ENCODE measurements at places on chromosomes 3 and 15.

DNA sequence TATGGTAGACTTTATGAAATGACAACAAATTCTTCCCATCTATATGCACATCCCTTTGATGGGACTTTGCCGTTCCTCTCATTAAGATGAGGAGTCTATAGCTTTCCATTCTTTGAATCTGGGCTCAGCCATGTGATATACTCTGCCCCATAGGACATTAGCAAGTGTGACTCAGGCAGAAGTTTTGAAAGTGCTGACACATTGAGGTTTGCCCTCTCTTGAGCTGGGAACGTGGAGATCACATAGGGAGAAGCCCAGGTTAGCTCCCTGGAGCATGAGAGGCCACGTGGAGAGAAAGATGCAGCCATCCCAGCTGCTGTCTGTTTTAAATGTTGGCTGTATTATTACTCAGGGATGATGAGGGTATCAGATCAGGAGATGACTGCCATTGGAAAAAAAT, 67.7 kb upstream of the OXTR start:
- no peak for DNase-seq

GRCh38 chr15:74200871-74201419, 1.6 kb downstream of the STRA6 start:
- no peak for DNase-seq

DNA sequence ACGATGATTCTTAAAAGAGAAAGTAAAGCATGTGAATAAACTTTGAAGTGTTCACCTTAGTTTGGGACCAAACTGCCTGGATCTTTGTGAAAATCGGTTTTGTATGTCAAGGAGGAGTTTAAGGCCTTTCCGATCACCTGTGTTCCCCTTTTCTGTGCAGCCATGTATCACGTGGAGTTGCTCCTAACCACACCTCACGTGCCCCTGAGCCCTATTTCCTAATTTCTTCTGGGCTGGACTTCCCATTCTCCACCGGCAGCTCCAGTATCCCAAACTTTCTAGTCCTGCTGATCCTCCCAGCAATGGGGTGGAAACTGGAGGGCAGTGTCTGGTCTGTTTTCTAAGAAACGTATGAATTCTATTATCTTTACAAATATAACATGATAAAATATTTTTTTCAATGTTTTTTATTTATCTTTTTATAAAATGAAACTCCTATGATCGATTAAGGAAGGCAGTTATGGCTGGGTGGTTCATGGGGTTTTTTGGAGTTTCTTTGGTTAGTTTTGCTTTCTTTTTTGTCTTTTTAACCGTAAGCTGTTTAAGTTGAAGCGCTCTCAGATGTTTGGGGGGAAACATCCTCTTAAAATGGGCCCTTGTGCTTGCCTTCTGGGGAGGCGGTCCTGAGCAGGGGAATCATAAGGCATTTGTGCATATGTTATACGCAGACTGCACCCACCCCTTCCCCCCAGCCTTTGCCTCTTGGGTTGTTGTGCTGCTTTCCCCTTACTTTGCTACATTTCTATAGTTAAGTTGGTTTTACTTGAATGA, 43.6 kb upstream of the WWTR1 start:
- no peak for DNase-seq

GRCh38 chr3:59684766-59685165, 634.9 kb upstream of the CFAP20DC start:
- no peak for DNase-seq

DNA sequence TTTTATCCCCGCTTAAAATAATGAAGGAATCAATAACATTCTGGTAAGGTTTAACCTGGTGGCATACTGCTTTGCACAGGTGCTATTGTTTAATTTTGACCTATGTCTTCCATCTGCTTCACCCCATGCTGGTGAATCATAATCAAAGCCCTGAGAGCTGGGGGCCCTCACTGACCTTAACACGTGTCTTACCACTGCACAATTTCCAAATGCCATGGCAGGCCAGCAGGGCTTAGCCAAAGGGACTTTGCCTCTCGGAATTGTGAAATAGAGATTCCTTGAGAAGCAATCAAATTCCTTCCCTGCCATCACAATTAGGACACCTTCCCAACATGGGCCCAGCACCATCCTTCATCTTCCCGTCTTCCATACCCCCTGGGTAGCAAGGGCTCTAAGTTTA, 242.6 kb upstream of the THBS1 start:
- no peak for DNase-seq

DNA sequence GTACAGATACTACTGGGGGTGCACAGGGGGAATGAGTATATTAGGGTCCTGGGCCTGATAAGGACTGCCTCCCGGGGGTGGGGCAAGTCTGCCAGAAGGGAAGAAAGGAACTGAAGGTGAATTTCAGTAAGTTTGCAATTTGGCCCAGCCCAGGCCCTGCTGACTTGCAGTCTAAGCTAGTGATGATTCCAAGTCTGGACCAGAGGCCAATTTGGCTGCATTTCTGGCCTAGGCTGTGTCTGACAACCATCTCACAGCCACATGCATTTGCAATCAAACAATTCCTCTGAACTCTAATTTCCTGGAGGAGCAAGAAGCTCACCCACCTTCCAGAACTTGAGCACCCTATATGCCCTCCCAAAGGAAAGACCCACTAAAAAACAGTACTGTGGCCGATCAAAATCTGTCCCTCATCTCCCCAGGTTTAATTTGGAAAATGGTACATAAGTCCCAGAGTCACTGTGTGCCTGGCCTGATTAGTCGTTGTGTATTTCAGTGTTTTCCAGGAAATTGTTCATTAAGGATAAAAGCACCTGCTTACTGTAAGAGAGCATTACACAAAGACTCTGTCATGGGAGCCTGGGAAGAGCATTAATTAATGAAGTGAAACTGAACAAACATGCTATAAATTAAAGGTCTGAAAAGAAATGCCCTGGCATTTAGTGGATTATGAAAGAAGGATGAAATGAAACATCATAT, 114.5 kb downstream of the MEGF11 start:
- DNase-seq: no peak

DNA sequence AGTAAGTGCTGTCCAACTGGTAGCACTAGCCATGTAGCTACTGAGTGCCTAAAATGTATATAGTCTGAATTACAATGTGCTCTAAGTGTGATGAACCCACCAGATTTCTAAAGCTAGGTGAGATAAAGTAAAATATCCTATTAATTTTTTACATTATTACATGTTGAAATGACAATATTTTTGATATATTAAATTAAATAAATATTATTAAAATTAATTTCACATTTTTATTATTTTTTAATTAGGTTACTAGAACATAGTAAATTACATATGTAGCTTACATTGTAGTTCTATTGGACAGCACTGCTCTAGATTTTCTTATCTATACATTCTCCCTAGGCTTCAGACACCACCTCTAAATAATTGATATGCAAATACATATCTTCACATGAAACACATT, 9.2 kb upstream of the OR5K1 start:
- no peak for DNase-seq

- no peak for DNase-seq
Measured at GRCh38 chr15:99097441-99098410, 7.2 kb upstream of the SYNM start.

DNA sequence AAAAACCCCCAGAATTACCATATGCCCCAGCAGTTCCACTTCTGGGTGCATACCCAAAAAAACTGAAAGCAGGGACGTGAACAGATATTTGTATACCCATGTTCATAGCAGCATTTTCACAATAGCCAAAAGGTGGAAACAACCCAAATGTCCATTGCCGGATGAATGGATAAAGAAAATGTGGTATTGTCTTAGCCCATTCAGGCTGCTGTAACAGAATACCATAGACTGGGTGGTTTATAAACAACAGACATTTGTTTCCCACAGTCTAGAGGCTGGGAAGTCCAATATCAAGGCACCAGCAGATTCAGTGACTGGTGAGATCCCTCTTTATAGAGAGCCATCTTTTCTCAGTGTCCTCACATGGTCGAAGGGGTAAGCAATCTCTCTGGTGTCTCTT, 182.1 kb upstream of the ANKRD28 start:
- no peak for DNase-seq

DNA sequence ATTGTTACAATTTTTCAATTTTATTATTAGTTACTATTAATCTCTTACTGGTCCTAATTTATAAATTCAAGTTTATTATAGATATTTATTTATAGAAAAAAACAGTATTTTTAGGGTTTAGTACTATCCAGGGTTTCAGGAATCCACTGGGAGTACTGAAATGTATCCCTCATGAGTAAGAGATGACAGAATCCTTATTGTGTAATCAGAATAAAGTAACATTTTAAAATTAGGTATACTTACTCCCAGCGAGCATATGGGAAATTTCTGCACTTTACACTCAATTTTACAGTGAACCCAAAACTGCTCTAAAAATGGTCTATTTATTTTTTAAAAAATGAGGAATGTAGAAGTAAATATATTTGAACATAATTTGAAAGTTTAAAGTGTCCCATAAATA, 202.7 kb downstream of the CGGBP1 start:
- DNase-seq: no peak

GRCh38 chr3:69998759-69999139, 784 bp upstream of the SAMMSON start:
- DNase-seq: no peak

DNA sequence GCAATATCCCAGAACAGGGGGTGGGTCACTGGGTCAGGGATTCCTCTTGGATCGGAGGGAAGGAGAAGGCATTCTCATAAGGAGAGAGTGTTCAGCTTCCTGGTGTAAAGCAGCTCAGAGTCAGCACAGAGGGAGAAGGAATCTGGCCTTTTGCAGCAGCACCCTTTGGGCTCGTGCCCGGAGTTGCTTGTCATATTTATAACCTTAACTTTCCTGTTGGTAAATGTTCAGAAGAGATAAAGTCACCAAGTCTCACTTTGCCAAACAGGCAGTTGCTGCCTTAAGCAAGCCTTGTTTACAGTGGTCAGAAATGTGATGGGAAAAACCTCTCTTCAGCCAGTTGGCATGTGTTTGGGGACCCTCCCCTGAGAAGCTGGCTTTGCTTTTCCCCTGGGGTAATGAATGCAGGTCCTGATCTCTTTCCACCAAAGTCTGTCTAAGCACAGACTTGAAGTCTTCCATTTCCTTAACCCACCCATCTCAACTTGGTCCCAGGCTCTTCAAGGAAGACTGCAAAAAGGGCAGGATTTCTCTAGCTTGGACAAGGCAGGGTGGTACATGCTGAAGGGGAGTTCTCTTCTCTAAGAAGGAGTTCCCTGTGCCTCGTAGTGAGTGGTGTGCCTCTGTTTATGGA, 206.9 kb upstream of the BHLHE40 start:
- no peak for DNase-seq

DNA sequence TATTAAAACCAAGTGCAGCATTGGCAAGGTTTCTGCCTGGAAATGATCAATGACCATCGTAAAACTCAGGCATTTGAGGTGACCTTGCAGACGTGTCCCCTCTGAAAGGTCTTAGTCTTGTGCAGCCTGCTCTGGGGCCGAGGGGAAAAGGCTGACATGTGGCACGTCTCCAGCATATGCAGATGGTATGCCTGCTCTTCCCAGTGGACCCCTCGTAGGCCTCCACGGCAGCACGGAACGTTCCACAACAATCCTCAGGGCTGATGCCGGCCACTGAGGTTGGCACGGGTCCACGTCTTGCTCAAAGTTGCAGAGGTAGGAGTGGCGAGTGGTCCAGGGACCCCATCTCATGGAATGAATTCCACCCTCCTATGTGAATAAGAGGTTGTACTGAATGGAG, 247.5 kb upstream of the LYSMD4 start:
- DNase-seq: no peak

DNA sequence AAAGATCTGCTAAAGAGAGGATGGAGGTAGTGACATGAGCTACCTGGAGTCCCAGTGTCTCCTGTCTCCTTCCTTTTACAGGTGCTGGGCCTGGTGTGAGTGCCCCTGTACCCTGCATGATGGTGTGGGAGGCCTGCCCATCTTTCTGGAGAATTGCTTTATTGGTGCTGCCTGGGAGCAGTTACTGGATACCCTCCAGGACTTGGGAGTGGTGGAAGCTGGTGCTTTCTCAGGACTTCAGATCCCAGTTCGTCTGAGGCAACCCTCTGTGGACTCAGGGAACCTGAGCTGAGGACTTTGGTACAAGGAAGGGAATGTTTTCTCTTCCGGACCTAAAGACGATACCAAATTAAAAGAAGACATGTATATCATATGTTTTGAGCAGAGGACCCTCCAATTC, 18.3 kb upstream of the NUDT16 start:
- no peak for DNase-seq

GRCh38 chr3:42749753-42750231, 23.3 kb downstream of the CCDC13 start:
- DNase-seq: no peak

GRCh38 chr15:85749261-85750151, 45.2 kb downstream of the KLHL25 start:
- DNase-seq: no peak

- no peak for DNase-seq
Measured at GRCh38 chr3:31925271-31925630, 55.8 kb downstream of the OSBPL10 start.

DNA sequence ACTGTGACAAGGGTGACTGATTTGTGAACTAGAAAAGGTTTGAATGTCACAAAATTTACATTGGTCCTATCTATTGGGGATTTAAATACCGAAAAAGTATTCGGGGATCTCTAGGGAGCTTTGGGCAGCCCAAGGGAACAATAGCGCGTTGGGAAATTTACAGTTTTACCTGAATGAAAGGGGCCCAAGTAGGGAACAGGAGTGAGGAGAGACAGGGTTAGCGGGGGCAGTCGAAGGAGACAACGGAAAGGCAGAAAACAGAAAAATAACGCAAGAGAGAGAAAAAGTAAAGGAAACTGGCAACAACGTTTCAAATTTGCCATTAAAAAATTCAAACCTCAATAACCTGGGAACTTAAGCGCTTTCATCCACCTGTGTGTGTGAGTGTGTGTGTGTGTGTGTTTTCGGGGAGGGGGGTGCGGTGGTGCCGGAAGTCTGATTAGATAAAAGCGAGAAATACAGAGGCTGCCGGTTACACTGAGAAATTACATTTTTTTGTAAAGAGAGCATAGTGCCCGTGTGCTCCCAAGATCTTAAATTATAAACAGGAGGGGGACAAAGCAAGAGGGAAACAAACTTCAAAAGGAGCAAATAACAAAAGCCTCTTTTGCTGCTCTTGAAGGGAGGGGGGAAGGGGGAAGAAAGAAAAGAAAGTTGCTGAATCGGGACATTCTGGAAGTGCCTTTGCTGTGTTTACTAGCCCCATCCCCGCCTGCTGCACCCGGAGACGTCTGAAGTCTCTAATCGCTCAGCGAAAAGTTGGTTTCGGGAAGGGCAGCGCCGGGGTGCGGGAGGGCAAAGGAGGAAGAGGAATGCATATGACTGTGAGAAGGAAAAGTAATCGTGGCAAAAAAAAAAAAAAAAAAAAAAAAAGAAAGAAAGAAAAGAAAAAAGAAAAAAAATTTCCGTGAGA, 721 bp upstream of the ZIC1 start:
- no peak for DNase-seq
